CD4-positive, alpha-beta T cell treated with Interleukin-21 for 1 hour (primary cell): ENCODE measurements at places on chromosomes 13 and 19.

GRCh38 chr13:98697791-98698190 is 54.7 kb downstream of the SLC15A1 start:
- no peak for DNase-seq

GRCh38 chr13:40798380-40798779 is 9.0 kb downstream of the SLC25A15 start:
- DNase-seq, result peak; percentile 41

DNA sequence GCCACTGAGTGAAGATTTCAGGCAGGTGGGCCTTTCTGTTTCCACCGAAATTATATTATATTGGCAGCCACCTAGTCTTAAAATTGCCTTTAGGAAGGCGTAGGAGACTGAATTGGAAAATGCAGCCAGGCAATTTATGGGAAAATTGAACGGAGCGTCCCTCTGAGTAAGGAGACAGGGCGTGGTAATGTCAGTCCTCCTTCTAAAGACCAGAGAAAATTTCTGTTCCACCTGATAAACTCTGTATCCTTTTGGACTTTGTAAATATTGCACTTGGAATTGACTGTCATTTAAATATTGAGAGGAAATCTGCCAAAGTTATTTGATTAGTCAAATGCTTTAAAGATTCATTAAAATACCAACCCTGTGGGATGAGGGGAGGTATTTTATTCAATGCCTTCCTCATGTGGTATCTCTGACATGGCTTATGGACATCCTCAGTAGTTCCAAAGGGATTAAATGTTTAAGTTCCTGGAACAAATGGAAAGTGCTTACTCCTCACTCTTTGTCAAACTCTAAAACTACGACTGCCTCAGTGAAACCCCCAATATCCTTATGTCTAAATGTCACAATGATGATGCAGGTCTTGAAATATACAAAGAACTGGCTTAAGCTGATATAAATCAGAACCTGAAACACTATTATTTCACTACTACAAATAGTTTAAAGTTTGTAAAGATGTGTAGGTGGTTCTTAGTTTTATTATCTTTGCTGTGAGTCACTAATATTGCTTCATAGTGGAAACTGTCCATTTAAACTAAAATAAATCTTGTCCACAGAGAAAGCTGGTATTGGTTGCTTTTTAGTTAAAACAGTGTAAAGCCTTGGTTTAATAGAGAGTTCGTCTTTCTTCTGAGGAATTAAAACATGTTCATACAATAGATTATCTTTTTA is 203.2 kb downstream of the FGF14 start:
- DNase-seq, result no peak

DNA sequence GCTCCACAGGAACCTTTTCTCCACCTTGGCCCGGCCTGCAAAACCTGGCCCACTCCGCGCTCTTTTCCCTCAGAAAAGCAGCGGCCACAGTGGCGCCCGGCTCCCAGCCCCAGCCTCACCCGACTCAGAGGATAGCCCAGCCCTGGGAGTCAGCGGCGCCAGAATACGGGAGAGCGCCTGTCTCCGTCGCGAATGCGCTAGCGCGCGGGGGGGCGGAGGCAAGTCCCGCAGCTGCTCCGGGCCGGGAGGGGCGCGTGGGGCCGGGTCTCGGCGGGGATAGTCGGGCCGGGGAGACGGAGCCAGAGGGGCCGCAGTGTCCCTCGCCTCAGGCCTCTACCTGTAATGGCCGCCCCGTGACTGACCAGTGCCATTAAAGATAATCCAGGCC is at the start of gene ZFP30:
Gene ZFP30, minus strand, starts transcription at position 165 of the 388 bp plus-strand sequence. CDS start 7,643 bp downstream, outside the sequence.
- peak; percentile 72 for DNase-seq

DNA sequence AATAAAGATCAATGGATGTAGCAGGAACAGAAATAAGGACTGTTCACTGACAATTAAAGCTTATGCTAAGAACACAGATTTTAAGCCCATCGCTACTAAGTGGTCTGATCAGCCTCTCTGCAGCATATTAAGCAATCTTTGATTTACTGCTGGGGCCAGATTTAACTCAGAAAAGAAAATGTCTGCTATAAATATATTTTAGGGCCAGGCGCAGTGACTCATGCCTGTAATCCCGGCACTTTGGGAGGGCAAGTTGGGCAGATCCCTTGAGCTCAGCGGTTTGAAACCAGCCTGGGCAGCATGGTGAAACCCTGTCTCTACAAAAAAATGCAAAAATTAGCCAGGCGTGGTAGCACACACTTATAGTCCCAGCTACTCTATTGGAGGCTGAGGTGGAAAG is 43.0 kb downstream of the METTL21C start:
- no peak for DNase-seq

DNA sequence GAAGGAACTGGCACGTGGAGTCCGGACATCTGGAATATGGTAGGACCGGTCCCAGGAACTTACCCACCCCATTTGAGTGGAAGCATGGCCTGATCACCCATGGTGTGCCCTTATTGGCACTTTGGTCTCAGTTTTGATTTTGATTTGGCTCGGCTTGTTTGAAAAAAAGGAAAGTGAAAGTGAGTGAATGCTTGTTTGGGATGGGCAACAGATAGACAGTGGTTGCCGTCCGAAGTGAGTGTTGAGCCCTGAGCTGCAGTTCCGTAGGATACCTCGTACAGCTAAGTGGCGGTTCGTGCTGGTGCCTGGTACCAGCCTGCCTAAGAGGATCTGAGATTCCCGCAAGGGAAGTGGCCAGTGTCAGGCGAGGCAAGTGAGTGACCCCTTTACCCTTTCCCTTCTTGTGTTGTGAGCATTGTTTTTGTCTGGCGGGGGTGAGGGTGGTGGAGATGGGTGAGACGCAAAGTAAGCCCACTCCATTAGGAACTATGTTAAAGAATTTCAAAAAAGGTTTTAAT is 605.8 kb downstream of the UQCRFS1 start:
- DNase-seq, result no peak

- peak; percentile 3 for DNase-seq
Observed at GRCh38 chr19:49718991-49719390, 28.1 kb downstream of the CPT1C start.

- no peak for DNase-seq
Observed at GRCh38 chr19:13299838-13300237, 149.6 kb downstream of the IER2 start.

- DNase-seq, result no peak
Observed at GRCh38 chr19:31444931-31445330, 95.7 kb upstream of the TSHZ3 start.

- peak; percentile 62 for DNase-seq
Observed at GRCh38 chr19:17448131-17448967, at the start of gene TMEM221. Gene TMEM221, minus strand, starts transcription at chr19:17448668. Its CDS starts 206 bp downstream, at chr19:17448462.
